GDM1 (cell line): ENCODE measurements at places on chromosomes 12 and 14.

DNA sequence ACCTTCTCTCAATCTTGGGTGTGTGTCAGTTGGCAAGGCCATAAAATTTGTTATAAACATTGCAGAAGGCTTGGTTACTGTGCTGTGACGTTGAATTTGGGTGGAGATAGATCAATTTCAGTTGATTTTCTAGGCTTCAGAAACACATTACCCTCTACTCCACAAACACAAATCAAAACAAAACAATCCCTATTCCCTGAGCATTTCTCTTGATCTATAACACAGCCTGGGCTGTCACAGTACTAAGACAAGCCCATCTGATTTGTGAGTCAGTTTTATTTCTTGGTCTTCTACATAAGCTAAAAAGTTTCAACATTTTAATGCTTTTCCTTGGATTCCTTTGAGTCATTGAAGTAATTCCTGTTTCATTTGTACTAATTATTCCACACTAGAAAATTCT lies 79.8 kb downstream of the PTPN11 start:
- no peak for DNase-seq

GRCh38 chr12:47740606-47741339 lies 15.5 kb upstream of the ENDOU start:
- no peak for DNase-seq

GRCh38 chr12:63905544-63905943 lies 61.0 kb downstream of the SRGAP1 start:
- DNase-seq: no peak

GRCh38 chr14:61484031-61484430 lies 162.7 kb downstream of the PRKCH start:
- no peak for DNase-seq

- no peak for DNase-seq
These were observed 1.5 kb downstream of the RDH5 start for GRCh38 chr12:55721601-55722213.

GRCh38 chr14:34498684-34499412 lies 36.8 kb upstream of the SPTSSA start:
- no peak for DNase-seq
